ENCODE measurements at places on chromosomes 1 and 21. TPM values are rescaled to one million over a fixed set of nuclear protein-coding genes. Genes with fewer than 3 reads are reported as not detected.

GRCh38 chr21:28633839-28634555 is 358.7 kb downstream of the LTN1 start:
- DNase-seq: no peak

- no peak for DNase-seq
These were observed 2.9 kb upstream of the SYT2 start for GRCh38 chr1:202713110-202713509.

- DNase-seq: no peak
These were observed 16.5 kb downstream of the EIF2D start for GRCh38 chr1:206595581-206596318.

GRCh38 chr1:71357708-71358107 is 276.9 kb upstream of the ZRANB2 start:
- DNase-seq: no peak

GRCh38 chr1:67130673-67131072 is 4.1 kb downstream of the C1orf141 start:
- no peak for DNase-seq

- DNase-seq: no peak
These were observed 6.2 kb downstream of the SLC2A1 start for GRCh38 chr1:42952303-42953001.

DNA sequence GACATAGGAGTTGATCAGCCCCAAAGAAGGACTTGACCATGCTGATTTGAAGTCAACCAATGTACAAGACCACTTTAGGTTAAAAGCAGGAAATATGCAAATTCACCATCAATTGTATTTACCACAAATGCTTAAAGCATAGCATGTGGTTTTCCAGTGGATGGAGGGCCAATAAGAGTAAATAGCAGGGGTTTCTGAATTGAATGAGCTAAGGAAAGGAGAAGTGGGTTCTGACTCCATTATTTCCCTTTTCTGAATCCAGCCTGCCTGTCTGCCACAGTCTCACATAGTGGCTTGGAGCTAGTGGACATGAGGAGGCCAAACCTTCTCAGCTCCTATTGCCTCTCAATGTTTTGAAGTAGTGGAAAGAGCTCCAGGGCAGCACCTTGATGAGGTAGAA is 7.2 kb upstream of the TNFSF18 start:
- DNase-seq: no peak

DNA sequence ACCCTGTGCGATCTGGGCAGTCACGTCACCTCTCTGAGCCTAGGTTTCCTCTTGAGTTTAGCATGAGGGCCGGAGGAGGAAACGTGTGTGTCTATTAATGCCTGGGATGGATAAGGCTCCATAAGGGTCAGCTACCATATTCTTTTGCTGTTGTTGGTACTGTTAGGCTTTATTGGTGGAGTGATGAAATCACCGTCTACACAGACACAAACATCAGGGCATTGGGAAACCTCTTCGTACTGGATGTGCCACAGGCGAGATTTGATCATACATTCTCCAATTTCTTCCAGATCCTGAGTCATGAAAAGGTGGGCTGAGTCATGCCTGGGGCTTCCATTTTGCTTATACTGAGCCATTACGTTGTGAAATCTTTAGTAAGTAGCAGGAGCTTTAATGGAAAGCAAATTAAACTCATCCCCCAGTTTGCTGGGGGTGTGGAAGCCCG is 24.9 kb upstream of the GRHL3 start:
- DNase-seq: no peak

GRCh38 chr1:245776694-245777332 is 622.0 kb downstream of the KIF26B start:
- DNase-seq: no peak

GRCh38 chr21:17784604-17785402 is 34.4 kb downstream of the C21orf91 start:
- DNase-seq: no peak

GRCh38 chr21:45509566-45510465 is 32.4 kb downstream of the SLC19A1 start:
- no peak for DNase-seq

GRCh38 chr1:230025686-230026085 is 41.4 kb upstream of the GALNT2 start:
- DNase-seq: no peak

DNA sequence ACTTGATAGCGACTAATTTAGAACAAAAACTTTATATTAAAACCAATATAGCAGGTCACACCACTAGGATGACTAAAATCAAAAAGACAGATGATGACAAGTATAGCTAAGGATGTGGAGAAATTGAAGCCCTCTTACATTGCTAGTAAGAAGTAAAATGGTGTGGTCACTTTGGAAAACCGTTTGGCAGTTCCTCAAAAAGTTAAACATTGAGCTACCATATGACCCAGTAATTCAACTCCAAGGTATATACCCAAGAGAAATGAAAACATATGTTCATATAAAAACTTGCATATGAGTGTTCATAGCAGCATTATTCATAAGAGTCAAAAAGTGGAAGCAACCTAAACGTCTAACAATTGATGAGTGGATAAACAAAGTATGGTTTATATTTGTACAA is 13.0 kb upstream of the SERINC2 start:
- no peak for DNase-seq

DNA sequence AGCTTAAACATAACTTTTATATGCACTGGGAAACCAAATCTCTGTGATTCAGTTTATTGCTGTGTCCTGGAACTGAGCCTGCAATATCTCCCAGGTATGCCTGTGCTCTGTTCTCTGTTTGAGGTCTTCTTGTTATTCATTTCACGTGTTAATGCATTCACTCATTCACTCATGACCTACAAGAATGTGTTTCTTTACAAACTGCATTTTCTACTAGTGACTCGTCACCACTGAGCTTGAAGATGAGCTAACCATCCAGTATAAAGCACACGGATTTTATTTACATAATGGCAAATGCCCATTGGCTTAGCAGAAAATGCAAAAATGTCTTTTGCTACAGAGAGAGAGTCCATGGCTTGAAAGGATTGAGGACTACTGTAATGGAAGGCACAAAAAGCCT is 75.0 kb upstream of the DUSP10 start:
- no peak for DNase-seq

DNA sequence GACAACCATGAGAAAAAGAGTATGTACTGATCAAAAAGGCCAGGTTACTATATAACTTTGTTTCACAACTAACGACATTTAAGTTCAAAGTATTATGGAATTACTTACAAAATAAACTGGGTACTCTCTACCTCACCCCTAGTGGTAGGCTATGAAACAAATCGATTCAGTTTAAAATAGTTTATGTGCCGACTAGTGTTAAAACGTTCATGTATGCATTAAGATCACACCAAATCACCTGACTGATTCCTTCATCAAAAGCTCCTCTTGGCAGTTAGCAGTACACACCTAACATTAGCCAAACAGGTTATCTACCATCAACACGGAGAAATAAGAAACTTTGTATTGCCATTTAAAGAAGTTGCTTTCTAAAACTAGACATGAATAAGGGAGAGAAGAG is 137.1 kb downstream of the AKT3 start:
- DNase-seq: no peak

DNA sequence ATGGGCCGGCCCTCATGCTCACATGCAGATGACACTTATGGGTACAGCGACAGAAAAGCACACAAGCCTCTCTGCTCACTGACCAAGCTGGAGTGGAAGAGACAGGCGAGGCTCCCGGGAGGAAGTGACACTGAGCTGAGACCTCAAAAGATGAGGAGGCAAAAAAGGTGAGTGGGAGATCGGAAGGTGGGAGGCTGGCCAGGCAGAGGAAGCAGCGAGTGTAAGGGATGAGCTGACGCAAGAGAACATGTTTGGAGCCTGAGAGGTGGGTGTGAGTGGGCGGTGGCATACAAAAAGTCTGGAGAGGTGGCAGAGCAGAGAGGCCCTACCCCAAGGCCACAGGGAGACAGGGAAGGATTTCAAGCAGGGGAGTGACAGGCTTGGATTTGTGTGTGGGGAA is 18.2 kb upstream of the CDCP2 start:
- DNase-seq: no peak

DNA sequence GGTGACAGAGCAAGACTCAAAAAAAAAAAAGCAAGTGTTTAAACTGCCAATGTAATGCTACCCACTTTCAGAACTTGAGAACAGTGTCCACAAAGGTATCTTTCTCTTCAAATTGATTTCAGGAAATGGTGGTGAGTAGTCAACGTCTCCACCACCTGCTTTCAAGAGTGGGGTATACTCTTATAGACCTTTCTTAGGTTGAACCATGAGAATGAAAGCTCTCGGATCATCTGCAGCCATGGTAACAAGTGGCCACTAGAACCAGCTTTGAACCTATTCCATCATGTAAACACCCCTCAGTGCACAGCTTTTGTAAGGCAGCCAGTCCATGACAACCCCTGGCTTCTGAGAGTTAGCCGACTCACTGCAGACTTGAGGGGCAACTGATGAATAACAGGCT is 107.4 kb downstream of the NTPCR start:
- no peak for DNase-seq

DNA sequence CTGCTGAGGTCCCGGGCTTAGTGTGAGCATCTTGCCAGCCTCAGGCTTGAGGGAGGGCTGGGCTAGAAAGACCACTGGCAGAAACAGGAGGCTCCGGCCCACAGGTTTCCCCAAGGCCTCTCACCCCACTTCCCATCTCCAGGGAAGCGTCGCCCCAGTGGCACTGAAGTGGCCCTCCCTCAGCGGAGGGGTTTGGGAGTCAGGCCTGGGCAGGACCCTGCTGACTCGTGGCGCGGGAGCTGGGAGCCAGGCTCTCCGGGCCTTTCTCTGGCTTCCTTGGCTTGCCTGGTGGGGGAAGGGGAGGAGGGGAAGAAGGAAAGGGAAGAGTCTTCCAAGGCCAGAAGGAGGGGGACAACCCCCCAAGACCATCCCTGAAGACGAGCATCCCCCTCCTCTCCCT is 7.2 kb upstream of the HTR6 start:
- DNase-seq: no peak

DNA sequence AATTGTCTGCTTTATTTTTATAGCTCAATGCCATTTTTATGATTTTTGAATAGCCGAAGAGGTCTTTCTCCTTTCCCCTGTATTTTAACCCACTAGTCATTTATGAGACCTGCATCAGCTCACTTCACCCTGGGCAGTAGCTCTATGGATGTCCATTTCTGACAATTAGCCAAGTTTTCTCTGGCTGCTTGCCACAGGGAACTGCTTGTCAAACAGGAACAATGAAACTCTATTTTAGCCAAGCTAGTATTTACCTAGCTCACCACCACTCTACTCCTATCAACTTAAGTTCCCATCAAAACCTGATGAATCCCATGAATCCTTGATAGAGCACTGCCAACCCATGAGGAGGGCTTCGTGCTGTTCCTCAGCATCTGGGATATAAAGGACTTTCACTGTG is 406.7 kb downstream of the RWDD3 start:
- peak; percentile 4 for DNase-seq

DNA sequence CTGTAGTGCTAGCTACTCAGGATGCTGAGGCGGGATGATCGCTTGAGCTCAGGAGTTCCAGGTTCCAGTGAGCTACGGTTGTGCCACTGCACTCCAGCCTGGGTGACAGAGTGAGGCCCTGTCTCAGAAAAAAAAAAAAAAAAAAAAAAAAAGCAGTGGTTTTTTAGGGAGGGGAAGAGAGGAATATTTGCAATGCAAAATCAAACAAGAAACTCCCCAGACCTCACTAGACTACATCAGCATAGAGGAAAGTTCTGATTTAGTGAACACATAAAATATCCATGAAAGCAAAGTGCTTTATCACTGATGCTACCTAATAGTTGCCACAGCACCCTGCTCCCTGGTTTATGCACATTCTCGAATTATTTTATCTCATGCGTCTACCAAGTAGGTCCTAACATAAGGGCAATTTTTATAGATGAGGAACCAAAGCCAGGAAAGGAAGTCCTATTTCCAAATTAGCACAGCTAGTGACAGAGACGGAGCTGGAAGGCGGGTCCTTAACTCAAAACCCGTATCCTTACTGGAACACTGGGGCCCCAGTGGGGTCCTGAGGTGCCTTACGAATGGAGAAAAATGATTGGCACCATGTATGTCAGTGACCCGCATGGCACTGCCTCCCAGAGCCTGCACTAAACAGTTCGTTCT is 50.7 kb upstream of the GPR157 start:
- DNase-seq: no peak

DNA sequence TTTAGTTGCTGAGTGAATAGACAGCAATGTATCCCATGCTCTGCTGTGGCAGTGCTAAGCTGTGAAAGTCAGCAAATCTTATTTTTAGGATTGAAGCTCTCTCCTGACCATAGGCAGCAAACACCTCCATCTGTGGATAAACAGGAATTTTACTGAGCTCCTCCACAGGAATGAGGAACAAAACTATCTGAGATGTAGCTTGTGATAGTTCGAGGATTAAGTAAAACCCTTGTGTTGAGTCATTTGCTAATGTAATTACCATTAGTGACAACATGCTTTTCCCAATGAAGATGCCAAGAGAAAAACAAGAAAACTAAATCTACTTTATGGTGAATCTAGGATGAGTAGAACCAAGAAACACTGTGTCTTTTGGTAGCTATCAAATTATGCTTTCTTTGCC is 122.7 kb downstream of the CLEC20A start:
- no peak for DNase-seq

- DNase-seq: peak; percentile 72
These were observed 36.0 kb upstream of the IL19 start for GRCh38 chr1:206734499-206735142.

GRCh38 chr1:151898519-151898991 is 10.8 kb downstream of the THEM4 start:
- peak; percentile 45 for DNase-seq

GRCh38 chr1:118346936-118347335 is 161.9 kb upstream of the SPAG17 start:
- DNase-seq: no peak

DNA sequence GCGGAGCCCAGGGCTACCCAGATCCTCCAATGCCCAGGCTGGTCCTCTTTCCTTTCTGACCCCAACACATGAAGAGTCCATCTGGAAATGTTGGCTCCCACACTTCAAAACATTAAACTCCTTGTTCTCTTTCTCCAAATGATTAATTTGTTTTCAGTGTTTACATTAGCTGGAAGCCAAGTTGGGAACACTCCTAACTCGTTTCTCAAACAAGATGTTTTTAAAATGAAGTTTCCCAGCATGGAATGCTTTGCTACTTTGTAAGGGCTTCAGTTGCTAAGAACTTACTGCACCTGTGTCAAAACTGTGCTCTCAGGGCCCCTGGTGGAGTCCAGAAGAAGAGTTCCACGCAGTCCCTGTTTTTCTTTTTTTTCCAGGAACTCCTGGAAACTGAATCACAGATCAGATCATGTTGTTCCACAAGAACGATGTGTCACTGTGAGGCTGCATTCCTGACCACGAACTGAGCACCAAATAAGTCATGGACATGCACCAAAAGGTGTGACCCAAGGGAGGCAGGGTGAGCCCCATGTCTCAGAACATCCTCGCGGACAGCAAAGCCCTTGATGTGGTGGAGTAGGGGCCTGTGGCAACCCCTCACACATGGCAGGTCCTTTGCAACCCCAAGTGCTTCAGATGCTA is 257.3 kb downstream of the KCNJ6 start:
- DNase-seq: no peak

The TMEM269 gene
- total RNA-seq: 0.20 TPM

The NBPF10 gene
- total RNA-seq: 2.4 TPM

The ADGRL4 gene
- 3.1 TPM for total RNA-seq

The MINDY1 gene
- total RNA-seq: 43.5 TPM

The VPS72 gene
- total RNA-seq: 34.4 TPM

The ACBD6 gene
- 17.1 TPM for total RNA-seq

The TXNDC12 gene
- 43.9 TPM for total RNA-seq

The BCAN gene
- not detected for total RNA-seq

The HSD3B2 gene
- 16.6 TPM for total RNA-seq

The CA6 gene
- total RNA-seq: not detected

The SARS1 gene
- 117 TPM for total RNA-seq

The GPR3 gene
- not detected for total RNA-seq

All from left colon (tissue), 2 donors.